CD8-positive, alpha-beta memory T cell (primary cell): ENCODE measurements at places on chromosomes 12 and 14. TPM values are rescaled to one million over a fixed set of nuclear protein-coding genes. Genes with fewer than 3 reads are reported as not detected.
A peak's percentile ranks its signal among the peaks of the same experiment; 100 is the strongest.

TSPAN19 gene
- total RNA-seq = not detected

SIX6 gene
- not detected for total RNA-seq

CLEC4A gene
- 1.1 TPM for total RNA-seq

KRT79 gene
- not detected for total RNA-seq

GRCh38 chr14:65290830-65291229 lies 121.7 kb upstream of the FUT8 start:
- DNase-seq = no peak
- H3K27me3 ChIP-seq = no peaks in the 10 kb centered on the region
- H3K36me3 ChIP-seq = no peaks in the 10 kb centered on the region
- no peak overlapping the region for H3K27ac ChIP-seq
- peaks cover 55% of the 10 kb centered on the region for H3K4me1 ChIP-seq
- no peak overlapping the region for H3K4me3 ChIP-seq

DNA sequence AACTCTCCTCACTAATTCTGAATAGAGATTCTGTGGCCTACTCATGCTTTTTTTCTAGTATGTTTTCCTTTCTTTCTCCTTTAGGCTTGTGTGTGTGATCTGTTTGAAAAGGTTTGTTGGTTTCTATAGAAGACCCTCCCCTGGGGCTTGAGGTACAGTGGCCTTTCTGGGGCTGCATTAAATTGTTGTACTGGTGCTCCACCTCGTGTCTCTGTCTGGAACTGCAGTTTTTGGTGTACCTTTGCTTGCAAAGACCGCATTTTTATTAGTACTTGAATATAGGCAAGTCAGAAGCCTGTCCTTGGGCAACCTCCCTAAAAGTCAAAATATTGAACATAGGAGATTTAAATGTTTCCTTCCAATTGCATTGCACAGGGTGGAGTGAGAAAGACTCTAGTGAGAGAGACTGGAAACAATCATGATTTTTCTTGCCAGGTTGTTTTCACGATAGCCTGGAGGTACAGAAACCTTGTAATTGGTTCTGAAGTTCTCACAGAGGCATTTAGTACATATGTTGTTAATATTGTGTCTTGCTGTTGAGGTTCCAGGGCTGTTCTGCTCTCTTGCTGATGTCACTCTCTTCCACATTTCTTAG lies 39.0 kb downstream of the SLCO1B1 start:
- H3K4me1 ChIP-seq = no peaks in the 10 kb centered on the region
- H3K27ac ChIP-seq = no peak overlapping the region
- peak; percentile 3 for DNase-seq
- H3K4me3 ChIP-seq = no peak overlapping the region
- H3K36me3 ChIP-seq = no peaks in the 10 kb centered on the region

- no peak overlapping the region for H3K27ac ChIP-seq
- H3K36me3 ChIP-seq = no peaks in the 10 kb centered on the region
- no peak overlapping the region for H3K4me3 ChIP-seq
- H3K4me1 ChIP-seq = no peaks in the 10 kb centered on the region
- DNase-seq = no peak
- no peaks in the 10 kb centered on the region for H3K27me3 ChIP-seq
Observed at GRCh38 chr12:46900734-46901463, 75.1 kb upstream of the SLC38A4 start.

DNA sequence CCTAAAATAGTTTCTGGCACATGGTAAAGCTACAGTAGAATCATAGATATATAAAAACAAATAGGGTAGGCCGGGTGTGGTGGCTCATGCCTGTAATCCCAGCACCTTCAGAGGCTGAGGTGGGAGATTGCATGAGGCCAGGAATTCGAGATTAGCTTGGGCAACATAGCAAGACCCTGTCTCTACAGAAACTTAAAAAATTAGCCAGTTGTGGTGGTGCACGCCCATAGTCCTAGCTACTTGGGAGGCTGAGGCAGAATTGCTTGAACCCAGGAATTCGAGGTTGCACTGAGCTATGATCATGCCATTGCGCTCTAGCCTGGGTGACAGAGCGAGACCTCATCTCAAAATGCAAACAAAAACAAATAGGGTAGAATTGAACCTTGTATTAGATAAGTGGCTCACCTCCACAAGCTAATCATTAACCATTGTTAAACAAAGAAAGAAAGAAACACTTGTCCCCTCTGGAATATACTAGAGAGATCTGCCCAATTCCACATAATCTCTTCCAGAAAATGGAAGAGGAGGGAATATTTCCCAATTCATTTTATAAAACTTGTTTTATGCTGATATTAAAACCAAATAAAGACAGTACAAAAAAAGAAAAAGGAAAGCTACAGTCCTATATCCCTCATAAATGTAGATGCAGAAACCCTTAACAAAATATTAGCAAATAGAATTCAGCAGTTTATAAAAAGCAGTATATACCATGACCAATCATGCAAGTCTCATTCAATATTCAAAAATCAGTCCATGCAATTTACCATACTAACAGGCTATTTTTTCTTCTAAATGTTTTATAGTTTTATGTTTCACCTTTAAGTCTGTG lies 22.7 kb upstream of the DHRS2 start:
- H3K36me3 ChIP-seq = no peaks in the 10 kb centered on the region
- peaks cover 29% of the 10 kb centered on the region for H3K4me1 ChIP-seq
- H3K4me3 ChIP-seq = no peak overlapping the region

DNA sequence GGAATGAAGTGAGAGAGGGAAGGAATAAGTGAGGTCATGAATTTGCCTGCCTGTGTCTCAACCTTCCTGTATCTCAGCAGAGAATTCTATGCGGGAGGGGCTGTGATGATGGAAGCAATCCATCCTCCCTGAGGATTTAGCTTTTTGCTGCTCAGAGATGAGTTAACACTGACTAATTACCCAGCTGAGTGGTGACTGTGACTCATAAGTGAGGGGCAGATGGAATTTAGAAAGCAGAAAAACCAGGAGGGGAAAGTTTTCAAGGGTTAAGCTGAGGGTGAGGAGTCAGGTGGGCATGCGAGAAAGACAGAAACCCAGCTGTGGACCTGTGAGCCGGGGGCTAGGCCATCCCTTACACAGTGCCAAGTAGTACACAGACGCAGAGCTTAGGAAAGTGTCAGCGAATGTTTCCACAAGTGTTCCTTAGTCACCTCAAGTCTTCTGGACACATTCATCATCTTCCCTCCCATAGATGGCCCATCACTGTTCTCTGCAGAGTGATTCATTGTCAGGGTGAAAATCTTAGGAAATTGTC lies 277.9 kb downstream of the IPO8 start:
- no peak for DNase-seq
- no peak overlapping the region for H3K27ac ChIP-seq
- H3K36me3 ChIP-seq = no peaks in the 10 kb centered on the region
- no peak overlapping the region for H3K4me3 ChIP-seq
- no peaks in the 10 kb centered on the region for H3K4me1 ChIP-seq
- no peaks in the 10 kb centered on the region for H3K27me3 ChIP-seq

GRCh38 chr12:115354007-115354890 lies 670.3 kb upstream of the TBX3 start:
- DNase-seq = no peak
- H3K4me1 ChIP-seq = no peaks in the 10 kb centered on the region

DNA sequence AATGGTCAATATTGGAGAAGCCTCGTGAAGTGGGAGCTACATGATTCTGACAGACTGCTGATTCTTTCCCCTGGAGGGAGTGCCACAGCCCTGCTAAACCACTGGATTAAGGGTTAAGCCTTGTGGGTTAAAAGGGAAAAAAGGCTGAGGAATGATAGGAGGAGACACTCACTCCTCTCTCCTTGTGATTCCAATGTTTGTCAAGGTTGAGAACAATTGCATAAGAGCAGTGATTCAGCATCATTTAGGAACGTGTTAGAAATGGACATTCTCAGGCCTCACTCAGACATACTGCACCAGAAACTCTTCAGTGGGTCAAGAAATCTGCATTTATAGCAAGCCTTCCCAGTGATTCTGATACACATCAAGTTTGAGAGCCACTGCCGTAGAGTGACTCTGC lies 87.8 kb upstream of the GZMB start:
- no peaks in the 10 kb centered on the region for H3K36me3 ChIP-seq
- no peaks in the 10 kb centered on the region for H3K4me1 ChIP-seq
- no peak for DNase-seq
- H3K27ac ChIP-seq = no peak overlapping the region
- H3K27me3 ChIP-seq = no peaks in the 10 kb centered on the region

DNA sequence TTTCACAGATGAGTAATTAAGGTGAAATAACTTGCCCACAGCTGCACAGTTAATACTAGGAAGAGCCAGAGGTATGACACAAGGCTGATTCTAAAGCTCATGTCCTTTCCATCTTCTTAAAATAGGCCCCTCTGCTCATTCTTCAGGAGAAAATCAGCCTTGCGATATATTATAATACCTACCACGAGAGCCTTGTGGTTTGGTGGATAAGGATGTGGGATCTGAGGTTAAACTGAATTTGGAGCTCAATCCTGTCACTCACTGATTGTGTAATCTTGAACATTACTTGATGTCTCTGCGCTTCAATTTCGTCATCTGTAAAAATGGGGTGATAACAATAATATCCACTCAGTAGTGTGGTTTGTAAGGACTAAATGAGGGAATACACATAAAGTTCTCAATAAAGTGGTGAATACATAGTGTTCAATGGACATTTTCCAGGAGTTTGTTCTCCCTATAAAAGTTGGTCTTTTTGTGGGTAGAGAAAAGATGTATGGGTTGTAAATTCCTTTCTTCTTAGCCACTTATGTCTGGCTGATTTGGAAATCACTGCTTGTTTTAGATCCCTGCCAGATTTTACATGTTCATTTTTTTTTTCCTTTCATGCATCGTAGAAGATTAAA lies 25.1 kb upstream of the ATP2B1 start:
- H3K36me3 ChIP-seq = no peaks in the 10 kb centered on the region
- H3K27ac ChIP-seq = no peak overlapping the region
- peaks cover 8% of the 10 kb centered on the region for H3K4me1 ChIP-seq
- H3K4me3 ChIP-seq = no peak overlapping the region
- peak; percentile 14 for DNase-seq

GRCh38 chr12:50181691-50182090 lies 14.5 kb upstream of the CERS5 start:
- DNase-seq = no peak
- peaks cover 11% of the 10 kb centered on the region for H3K36me3 ChIP-seq
- no peak overlapping the region for H3K4me3 ChIP-seq
- H3K4me1 ChIP-seq = no peaks in the 10 kb centered on the region

- H3K4me1 ChIP-seq = peaks cover 48% of the 10 kb centered on the region
- H3K27me3 ChIP-seq = no peaks in the 10 kb centered on the region
- peak; percentile 77 for DNase-seq
- peak overlapping the region; percentile 57 for H3K4me3 ChIP-seq
Observed at GRCh38 chr12:121128908-121129810, 3.5 kb upstream of the P2RX7 start.

GRCh38 chr12:52183544-52183910 lies 8.3 kb downstream of the KRT80 start:
- H3K4me3 ChIP-seq = no peak overlapping the region
- H3K4me1 ChIP-seq = no peaks in the 10 kb centered on the region
- no peaks in the 10 kb centered on the region for H3K27me3 ChIP-seq
- no peak for DNase-seq
- no peak overlapping the region for H3K27ac ChIP-seq

DNA sequence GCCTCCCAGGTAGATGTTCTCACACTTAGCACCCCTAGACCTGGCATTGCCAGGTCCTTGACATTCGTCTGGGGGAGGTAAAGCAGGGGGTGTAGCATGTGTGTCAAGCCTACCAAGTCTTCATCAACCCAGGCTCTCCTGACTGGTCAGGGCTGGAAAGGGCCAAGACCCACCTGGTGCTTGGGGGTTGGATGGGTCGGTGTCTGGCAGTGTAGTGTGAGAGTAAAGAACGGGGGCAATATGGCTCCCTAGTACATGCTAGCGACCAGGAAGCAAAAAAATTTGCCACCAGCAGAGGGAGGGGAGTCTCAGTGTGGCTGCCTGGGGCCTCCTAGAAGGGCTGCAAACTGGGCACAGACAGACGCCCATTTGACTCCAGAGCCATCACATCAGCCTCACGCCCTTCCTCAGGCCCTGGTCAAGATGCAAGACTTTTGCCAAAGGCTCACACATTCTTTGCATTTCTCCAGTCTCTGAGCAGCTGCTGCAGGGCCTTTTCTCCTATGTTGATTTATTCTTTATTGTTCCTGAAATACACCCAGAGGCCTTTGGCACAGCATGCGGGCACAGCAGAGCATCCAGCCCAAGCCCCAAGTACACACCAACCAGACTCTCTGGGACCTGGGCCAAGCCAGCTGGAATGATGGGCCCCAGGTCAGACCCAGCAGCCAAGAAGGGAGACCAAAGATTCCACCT lies 38.3 kb upstream of the PNMA1 start:
- H3K27ac ChIP-seq = peak overlapping the region; percentile 65
- H3K4me1 ChIP-seq = peaks cover 98% of the 10 kb centered on the region
- H3K4me3 ChIP-seq = peak overlapping the region; percentile 42
- H3K36me3 ChIP-seq = no peaks in the 10 kb centered on the region
- H3K27me3 ChIP-seq = no peaks in the 10 kb centered on the region

DNA sequence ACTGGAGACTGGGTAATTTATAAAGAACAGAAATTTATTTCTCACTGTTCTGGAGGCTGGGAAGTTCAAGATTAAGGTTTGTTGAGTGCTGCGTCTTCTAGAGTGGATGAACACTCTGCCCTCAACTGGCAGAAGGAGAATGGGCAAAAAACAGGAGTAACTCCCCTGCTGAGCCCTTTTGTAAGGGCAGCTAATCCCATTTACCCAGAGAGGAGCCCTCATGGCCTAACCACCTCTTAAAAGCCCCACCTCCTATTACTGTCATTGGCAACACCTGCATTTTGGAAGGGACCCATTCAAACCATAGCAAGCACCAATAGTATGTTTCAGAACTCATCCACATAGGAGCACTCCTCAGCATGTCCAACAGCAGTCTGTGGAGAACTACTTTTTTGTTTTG lies 47.4 kb downstream of the BORCS5 start:
- H3K4me3 ChIP-seq = no peak overlapping the region
- H3K27me3 ChIP-seq = no peaks in the 10 kb centered on the region
- peaks cover 18% of the 10 kb centered on the region for H3K4me1 ChIP-seq
- no peaks in the 10 kb centered on the region for H3K36me3 ChIP-seq
- DNase-seq = no peak

DNA sequence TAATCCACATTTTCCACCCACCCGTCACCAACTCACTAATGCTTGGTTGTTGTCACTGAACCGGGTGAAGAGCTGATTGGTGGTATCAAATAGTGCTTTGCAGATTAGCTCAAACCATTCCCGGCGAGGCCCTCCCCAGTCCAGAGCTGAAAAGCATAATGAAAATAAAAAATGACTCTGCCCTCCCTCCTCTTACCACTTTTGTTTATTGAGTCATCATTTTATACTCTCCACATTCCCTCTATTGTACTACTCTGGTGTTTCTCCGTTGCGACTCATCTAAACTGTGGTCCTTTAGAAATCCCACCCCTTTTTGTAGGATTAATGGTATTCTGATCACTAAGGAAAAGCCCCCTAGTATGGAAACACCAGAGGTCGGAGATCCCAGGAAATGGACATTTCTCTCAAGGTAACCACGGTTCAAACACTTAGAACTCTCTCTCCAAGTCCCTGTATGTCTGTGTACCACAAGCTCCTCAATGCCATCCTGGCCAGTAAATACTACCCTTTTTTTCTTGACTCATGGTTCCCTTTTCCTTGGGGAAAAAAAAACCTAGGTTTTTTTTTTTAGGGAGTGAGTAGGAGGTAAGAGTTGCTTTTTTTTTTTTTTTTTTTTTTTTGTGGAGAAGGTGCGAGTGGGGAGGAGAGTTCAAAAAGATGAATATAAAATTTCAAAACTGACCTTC lies 42.0 kb downstream of the AREL1 start:
- H3K4me3 ChIP-seq = no peak overlapping the region
- no peaks in the 10 kb centered on the region for H3K27me3 ChIP-seq
- no peaks in the 10 kb centered on the region for H3K4me1 ChIP-seq
- H3K27ac ChIP-seq = no peak overlapping the region
- no peak for DNase-seq
